ENCODE measurements at places on chromosomes 7 and 10.
A peak's percentile ranks its signal among the peaks of the same experiment; 100 is the strongest.

- DNase-seq: peak; percentile 37
Measured at GRCh38 chr10:96292971-96293920, 11.0 kb upstream of the DNTT start.

GRCh38 chr7:28919510-28919909 lies 38.6 kb downstream of the TRIL start:
- no peak for DNase-seq

- no peak for DNase-seq
Measured at GRCh38 chr7:80127412-80128160, 7.0 kb upstream of the GNAI1 start.

DNA sequence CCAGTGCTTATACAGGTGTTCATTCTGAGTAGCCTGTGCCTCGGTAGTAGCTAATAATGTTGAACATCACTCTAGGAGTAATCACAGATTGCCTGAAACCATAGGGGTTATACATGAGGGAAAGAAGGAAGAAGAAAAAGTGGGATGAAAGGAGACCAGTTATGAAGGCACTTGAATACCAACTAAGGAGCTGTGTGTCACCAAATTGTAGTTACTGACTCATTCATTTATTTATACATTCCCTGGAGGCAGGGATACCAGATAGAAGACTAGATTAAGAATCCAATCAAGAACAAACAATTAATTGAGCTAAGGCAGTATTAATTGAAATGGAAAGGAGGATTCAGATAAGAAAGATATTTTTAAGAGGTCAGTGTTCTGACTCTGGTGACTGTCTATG lies 129.6 kb upstream of the PRPS1L1 start:
- DNase-seq: no peak

DNA sequence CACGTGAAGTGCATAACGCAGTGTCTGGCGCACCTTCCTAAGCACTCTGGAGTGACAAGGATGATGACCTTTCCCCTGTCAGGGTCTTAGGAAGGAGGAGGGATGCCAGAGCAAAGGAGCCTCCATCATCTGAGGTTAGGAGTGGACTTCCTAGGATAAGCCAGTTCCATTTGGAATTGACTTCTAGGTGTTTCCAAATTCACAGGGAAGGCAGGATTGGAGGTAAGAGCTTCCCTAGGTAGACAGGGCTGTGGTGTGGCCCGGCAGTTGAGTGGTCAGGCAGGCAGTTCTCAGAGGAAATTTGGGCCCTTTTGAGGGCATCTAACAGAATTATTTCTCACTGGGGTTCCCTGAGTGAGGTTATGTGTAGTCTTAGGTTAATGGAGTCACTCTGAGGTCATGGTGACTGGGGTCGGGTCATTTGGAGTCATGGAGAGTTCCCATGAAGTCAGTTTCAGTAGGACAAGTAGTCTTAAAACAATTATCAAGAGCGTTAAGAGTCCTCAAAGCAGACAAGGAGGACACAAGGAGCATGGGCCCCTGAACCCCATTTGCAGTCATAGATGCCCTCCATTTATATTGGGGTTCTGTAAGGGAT lies 8.2 kb downstream of the PPIF start:
- DNase-seq: no peak

GRCh38 chr7:89265631-89266030 lies 470.1 kb upstream of the TEX47 start:
- no peak for DNase-seq

- DNase-seq: no peak
Measured at GRCh38 chr7:3000566-3000965, 43.1 kb downstream of the CARD11 start.

- no peak for DNase-seq
Measured at GRCh38 chr10:119670717-119671116, 19.5 kb downstream of the BAG3 start.

DNA sequence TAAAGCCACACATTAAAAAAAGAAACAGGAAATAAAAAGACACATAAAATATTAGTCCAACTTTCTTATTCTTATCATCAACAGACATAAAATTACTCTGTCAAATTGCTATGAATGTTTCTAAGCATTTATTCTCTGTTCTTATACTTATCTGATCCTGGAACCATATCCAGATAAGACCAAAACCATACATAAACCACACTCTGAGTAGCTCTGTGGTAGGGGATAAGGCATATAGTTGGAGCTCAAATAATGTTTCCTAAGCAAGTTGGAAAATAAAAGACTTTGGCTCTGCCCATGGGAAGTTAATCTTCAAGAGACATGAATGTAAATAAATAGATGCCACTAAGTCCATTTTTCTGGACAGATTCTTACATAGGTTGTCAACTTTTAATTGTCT lies 103.1 kb upstream of the PLXDC2 start:
- no peak for DNase-seq

- DNase-seq: no peak
Measured at GRCh38 chr7:15839416-15840100, 153.1 kb upstream of the MEOX2 start.

DNA sequence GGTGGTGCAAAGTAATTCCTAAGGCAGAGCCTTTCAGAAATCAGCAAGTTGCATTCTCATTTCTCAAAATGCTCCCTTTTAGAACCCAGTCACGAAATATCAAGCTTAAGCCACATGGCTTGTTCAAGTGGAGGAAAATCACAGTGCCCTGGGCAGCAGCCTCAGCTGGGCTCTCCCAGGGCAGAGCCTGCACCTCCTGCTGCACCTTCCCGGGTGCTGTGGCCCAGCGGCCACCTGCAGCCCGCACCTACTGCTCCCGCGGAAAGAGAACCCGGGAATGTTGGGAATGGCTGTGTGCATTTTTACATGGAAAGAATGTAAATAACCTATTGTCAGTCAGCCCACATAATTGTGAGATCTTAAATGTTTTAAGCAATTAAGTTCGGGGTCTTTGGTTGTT lies 396.5 kb upstream of the VSTM2A start:
- DNase-seq: no peak

DNA sequence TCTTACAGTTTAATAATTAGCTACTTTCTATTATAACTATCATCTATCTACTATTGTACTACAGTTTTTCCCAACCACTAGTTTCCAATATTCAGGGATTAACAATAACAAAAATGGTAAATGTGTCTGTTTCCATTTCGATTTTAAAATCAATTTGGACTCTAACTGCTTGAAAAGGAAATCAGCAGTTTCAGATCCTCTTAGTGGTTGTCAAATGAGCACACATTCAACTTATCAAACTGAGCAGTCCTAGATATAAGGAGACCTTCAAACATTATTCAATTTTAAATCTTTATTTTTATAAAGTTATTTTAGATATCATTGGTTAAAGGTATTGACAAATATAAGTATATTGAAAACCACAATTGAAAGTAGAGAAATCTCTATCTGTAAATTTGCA lies 46.8 kb upstream of the CD36 start:
- DNase-seq: no peak

- DNase-seq: no peak
Measured at GRCh38 chr10:35364808-35365207, 28.5 kb downstream of the CCNY start.

- DNase-seq: no peak
Measured at GRCh38 chr7:130733931-130734814, at the start of gene KLF14. TSS of gene KLF14 (minus strand) at chr7:130734207. CDS start at chr7:130734033, 174 bp downstream.

- no peak for DNase-seq
Measured at GRCh38 chr7:51705701-51706100, 389.1 kb upstream of the COBL start.

GRCh38 chr7:95700917-95701316 lies 71.4 kb upstream of the DYNC1I1 start:
- no peak for DNase-seq

DNA sequence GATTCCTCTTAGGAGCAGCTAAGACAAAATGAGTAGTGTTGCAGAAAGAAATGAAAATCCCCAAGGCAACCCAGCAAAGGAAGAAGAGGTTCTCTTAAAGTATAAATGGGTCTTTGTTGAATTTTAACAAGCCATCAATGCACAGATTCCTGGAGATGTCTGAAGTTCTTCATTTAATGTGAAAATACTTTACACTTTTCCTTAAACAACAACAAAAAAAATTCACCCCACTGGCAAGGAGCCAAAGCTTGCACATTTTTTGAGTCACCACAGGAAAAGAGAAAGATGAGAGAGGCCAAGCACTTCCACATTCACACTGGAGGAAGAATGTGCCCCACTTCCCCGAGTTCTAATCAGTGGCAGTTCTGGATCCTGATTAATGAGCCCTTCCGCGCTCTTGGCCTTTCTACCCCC lies 286.4 kb upstream of the MEOX2 start:
- DNase-seq: no peak

DNA sequence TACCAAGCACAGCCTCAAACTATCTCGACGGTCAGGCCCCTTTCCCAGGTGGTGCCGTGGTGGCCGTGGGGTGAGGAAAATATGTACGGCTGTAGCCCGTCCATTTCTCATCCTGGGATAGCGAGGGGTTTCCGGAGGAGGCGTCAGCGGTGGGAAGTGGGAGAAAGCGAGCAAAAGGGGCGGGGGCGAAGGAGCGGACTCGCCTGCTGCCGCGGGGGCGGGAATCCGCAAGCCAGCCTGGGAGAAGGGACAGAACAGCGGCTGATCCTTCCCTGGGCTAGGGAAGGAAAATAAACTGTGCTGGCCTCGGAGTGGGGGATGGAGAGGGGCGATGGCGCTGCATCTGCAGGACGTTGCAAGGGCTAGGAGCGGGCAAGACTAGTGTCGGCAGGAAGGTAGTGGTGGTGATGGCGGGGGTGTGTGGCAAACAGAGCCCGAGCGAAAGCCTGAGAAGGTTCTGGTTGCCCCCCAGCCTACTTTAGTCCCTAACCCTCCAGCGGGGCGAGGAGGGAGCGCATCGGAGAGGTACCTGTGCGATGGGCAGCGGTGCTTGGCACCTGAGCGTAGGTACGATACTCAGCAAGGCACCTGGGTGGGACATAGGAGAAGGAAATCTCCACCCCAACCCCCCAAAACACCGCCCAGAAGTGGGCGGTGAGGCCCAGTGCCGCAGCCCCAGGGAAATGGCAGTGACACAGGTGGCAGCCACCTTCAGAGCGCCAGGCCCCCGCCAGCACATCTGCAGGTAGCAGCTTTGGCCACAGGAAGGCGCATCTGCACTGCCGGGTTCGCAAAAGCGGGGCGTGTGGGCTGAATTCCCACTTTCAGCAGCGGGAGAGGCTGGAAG lies 49.9 kb upstream of the STEAP1B start:
- DNase-seq: no peak

- no peak for DNase-seq
Measured at GRCh38 chr7:49279891-49280290, 355.5 kb downstream of the CDC14C start.

DNA sequence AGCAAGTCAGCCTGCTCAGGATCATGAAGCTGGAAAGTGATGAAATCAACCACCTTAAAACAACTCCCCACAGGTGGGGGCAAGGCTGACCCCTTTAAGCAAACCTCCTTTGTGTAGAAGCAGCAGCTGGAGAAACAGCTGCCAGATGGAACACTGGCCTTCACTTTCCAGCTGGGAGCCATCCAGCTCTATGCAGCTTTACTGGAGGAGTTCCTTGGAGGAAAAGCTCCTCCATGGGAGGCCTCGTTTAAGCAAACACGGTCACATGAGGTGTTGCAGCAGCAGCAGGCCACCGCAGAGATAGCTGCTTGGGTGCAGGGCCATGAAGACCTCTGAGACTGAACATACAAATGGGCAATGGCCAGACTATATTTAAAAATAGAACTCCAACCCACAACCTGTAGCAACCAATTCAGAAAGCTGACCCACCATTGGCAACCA lies 13.0 kb upstream of the DLG5 start:
- DNase-seq: no peak

DNA sequence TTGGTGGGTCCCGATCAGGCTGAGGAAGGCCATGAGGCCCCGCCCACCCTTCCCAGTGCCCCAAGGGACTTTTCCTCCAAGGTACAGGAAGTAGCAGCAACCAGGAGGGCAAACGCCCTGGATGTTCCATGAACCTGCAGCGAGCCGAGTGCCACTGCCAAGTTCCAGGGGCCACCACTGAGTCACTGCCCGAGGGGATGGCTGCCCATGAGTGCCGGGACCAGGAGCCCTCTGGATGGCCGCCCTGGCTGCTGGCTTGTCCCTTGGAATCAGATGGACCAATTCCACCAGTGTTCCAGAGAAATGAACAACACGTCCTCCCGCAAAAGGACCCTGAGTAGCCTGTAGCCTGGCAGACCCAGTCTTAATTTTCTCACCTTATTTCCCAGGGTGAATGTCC lies 74.2 kb downstream of the ZRANB1 start:
- DNase-seq: no peak

GRCh38 chr10:96334616-96335526 lies 23.9 kb downstream of the OPALIN start:
- no peak for DNase-seq

GRCh38 chr7:106773228-106773627 lies 91.9 kb upstream of the PIK3CG start:
- DNase-seq: peak; percentile 76

- DNase-seq: no peak
Measured at GRCh38 chr7:23106823-23107663, 1.5 kb downstream of the KLHL7 start.

GRCh38 chr10:75764974-75765788 lies 333.8 kb downstream of the LRMDA start:
- no peak for DNase-seq

GRCh38 chr7:34652809-34653208 lies 5.2 kb upstream of the NPSR1 start:
- no peak for DNase-seq

GRCh38 chr10:122988501-122988900 lies 8.3 kb downstream of the PSTK start:
- DNase-seq: no peak

DNA sequence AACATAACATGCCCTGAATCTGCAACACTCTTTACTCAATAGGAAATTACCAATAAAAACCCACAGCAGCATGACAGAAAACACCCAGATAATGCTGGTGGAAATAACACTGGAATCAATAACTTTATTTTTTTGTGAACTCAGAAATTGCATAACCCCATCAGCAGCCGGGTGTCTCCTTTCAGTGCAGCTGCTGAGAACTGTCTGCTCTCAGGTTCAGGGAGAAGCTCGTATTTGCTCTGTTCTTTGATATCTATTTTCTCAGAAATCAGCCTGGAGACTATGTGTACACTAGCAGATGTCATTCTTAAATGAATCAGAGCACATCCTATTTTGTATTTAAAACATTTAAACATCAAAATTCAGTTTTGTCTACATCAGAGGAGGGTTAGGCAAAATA lies 506.0 kb downstream of the POM121L12 start:
- no peak for DNase-seq

DNA sequence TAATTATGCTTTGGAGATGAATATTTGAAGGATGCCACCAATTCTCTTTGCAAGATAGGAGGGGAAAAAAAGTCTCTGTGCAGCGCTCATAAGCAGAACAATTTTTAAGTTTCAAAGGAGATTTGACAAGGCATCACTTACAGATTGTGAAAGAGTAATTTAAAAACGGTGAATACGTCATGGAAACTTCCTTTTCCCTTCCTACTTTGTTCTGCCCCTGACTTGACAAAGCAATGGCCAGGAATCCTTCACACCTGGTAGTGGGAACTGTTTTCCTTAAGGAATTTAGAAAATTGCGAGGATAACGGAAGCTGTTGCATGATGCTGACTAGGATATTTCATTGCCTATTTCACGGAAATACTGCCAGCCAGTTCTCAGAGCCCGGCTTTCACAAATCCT lies 16.7 kb downstream of the FAM107B start:
- no peak for DNase-seq

- no peak for DNase-seq
Measured at GRCh38 chr10:128538671-128539070, 412.4 kb upstream of the MKI67 start.
